ENCODE measurements at places on chromosomes 12 and 14. TPM values are rescaled to one million over a fixed set of nuclear protein-coding genes. Genes with fewer than 3 reads are reported as not detected.

The CD69 gene
- 2.4 TPM for total RNA-seq

The NPFF gene
- total RNA-seq: not detected

The BDKRB2 gene
- 4.6 TPM for total RNA-seq

The FBXO33 gene
- 22.5 TPM for total RNA-seq

The PHETA1 gene
- total RNA-seq: 15.1 TPM

The OXA1L gene
- total RNA-seq: 60.6 TPM

The HCAR1 gene
- 3.3 TPM for total RNA-seq

The SPX gene
- 2.4 TPM for total RNA-seq

The TAS2R8 gene
- 0.49 TPM for total RNA-seq

The SRRM4 gene
- total RNA-seq: 0.09 TPM

The SRSF9 gene
- 10.5 TPM for total RNA-seq

The COX8C gene
- not detected for total RNA-seq

The SERPINA3 gene
- 31.6 TPM for total RNA-seq

The KITLG gene
- total RNA-seq: 19.0 TPM

The CLEC4C gene
- total RNA-seq: 0.62 TPM

The HNF1A gene
- not detected for total RNA-seq

The REM2 gene
- total RNA-seq: not detected

The EMC9 gene
- not detected for total RNA-seq

The SMCO3 gene
- not detected for total RNA-seq

All from uterus (tissue), 4 donors.